ENCODE measurements at places on chromosomes 2 and 18.

GRCh38 chr2:226995625-226996041 lies 159.8 kb downstream of the RHBDD1 start:
- DNase-seq, result no peak

GRCh38 chr2:37323176-37323780 lies 1.4 kb downstream of the PRKD3 start:
- DNase-seq, result no peak

DNA sequence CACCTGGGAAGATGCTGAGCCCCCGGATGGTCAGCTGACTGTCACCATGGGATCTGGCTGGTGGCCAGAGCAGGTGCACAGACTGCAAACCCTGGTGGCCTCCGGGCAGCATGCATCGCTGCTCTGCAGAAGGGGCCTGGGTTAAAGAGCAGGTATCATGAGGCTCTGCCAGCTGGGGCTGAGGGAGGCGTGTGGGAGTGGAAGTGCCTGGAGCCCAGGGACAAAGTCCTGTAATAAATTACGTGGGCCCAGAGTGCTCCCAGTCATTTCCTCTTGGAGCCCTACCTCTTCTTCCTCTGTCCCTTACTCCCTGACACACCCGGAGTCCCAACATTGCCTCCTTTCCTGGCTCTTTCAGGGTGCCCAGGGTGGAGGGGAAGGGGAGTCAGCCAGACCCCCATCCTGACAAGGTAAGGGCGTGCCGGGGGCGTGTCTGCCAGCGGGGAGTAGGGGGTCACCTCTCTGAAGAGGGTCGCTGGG lies at the start of gene MYO7B:
Gene MYO7B (plus strand): TSS at position 262 of the 480 bp plus-strand sequence. CDS start 24,040 bp downstream, outside the sequence.
- DNase-seq, result no peak

- no peak for DNase-seq
These were observed 26.0 kb upstream of the SP3 start for GRCh38 chr2:173990970-173991819.

DNA sequence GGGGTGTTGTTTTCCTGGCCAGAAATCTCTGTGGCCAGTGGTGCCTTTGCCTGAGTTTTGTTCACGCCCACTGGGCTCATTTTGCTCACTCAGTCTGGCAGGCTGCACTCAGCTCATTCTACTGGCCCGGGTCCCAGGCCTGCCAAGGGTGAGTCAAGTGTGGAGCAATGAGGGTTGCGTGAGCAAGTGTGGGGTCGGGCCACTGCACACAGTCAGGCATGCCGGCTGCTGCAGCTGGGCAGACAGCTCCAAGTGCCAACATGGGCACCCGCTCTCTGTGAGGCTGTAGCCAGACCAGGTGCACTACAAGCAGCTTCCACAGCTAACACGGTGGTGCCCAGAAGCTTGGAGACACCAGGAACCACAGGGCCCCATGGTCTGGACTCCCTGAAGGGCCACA lies 801.1 kb upstream of the RAB6C start:
- DNase-seq, result no peak

DNA sequence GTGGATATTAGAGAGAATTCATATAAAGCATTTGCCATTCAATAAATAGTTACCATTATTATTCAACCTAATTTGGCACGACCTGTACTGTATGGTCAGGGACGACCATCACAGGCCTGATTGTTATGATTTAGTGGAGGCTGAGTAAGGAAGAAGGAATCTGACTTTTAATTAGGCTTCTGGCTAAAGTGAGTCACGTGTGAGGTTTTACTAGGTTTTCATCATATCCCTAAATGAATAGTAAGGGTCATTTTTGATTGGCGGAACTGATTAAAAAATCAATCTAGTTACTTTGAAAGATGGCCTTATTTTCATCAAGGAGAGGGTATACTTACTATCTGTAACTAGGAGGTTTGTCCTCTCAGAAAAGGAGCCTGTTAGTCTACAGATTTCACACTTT lies 143.4 kb downstream of the ADCYAP1 start:
- no peak for DNase-seq

DNA sequence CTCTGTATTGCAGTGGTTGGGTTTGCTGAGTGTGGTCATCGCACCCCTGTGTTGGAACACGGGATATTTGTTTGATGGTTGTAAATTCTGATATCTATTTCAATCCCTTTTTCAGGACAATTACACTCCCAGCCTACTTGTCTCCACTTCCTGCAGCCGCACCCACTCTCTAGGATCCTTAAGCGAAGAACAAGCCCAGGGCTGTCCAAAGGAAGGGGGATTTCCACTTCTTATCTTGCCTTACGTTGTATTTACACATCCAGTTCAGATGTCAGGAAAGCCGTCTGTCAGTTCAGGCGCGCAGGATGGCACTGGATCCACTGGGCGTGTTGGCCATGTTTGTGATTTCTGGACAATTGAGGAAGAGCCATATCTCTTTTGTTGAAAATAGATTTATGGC lies 834.5 kb upstream of the SALL3 start:
- DNase-seq, result no peak

DNA sequence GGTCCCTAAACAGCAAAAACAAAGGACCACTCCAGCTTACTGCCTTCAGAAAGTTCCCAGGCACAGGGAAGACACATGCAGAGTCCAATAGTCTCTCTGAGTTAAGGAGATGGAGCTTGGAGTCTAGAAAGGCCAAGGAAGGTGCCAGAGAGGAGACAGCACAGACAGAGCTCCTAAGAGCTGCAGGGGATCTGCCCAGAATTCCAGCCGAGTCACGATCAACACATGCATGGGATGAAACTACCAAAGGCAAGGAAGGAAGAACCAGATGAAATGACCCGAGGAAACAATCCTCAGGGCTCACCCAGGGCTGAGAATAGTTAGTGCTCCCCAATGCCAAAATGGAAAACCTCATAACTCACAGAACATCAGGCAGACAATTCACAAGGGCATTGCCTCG lies 15.4 kb downstream of the METTL4 start:
- DNase-seq, result no peak

DNA sequence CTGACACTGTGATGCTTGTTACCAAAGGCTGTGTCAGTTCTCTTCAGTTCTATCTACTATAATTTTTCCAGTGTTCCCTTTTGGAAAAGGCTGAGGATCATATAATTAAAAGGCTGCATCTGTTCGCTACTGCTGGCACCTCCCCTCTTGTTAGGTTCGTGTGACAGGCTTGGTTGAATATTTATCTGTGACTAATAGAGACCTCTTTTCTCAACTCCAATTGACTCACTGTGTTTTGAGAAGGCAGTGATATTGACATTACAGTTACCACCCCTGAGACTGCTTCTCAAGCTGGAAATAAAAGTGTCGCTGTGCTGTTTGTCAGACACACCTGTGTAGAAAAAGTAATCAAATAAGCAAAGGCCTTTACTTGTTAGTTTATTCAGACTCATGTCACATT lies 205.5 kb upstream of the KCNH7 start:
- DNase-seq, result no peak

- no peak for DNase-seq
These were observed 5.2 kb upstream of the SCN7A start for GRCh38 chr2:166499281-166499680.

DNA sequence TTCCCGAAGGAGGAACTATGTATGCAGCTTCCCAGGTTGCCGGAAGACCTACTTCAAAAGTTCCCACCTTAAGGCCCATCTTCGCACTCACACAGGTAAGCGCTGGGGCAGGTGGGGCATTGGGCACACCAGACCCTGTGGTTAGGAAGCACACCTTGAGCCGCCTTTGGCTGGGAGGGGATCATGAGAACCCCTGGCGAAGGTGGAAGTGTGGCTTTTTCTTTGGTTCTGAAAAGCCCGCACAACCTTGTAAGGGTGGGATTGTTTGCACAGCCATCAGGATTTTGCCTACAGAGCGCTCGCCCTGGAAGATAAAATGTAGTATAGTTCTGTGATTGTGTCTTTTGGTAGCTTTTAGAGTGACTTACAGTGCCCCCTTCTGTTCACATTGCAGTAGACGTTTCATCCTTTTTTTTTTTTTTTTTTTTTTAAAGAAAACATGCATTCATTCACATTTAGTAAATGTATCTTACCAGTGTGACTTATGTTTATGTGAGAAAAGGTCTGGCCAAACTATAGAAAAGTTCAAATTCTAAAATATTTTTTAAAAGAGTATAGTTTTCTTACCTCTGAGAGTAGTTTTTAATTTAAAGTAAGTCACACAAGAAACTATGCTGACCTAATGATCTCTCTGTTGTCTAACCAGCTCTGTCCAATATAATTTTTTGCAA lies 5.3 kb downstream of the KLF11 start:
- no peak for DNase-seq

DNA sequence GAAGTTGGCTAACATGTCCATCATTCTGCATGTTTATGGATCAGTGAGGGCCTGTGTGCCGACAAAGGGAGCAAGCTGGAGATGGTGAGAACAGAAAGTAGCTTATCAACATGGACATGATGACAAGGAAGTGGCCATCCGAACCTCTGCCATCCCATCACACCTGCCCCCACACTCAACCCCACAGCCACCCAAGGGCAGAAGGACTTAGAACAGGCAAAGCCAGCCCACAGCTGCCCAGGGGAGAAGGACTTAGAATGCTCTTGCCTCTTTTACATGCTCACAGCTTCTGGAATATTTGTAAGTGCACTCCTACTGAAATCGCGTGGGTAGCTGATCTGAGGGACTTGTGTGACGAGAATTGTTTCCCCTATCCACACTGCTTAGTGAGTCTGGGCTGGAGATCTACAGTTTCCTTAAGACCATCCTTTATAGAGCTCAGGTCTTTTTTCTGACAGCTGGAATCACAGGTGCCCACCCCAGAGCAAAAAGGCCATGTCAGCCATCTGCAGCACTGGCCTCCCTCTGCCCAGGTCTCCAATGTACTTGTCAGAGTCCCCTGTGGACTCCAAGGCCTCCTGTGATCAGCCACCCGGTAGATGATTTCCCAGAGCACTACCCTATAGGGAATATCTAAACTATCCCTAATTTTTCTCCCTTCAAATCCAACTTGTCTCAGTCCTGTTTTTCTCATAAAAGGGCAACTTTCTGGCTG lies 154.1 kb downstream of the SMAD7 start:
- DNase-seq, result no peak

DNA sequence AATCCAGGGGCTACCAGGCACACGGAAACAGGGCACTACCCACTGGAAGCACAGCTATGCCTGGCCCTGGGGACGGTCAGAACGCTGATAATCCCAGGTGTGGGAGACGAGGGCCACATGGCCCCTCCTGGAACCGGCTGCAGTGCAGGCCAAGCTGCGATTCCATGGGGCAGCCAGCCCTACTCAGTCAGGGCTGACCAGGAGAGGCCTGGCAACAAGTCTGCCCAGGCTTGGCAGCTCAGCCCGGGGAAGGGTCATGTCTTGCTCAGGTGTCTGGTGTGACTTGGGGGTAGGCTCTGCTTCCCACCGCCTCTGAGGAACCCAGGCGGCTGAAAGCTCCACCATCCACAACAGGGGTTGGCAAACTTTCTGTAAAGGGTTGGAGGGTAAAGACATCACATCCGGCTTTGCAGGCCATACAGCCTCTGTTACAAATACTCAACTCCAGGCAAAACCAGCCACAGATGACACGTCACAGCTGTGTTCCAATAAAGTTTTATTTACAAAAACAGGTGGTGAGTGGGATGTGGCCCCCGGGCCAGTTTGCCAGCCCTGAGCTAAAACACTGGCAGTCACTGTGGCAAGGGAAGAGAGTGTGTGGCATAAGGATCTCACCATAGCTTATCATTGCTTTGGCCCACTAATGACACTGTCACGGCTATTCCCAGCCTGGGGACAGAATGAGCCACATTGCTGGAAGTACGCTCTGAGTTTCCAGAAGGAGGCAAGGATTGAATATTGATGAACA lies 85.2 kb downstream of the NDUFA10 start:
- no peak for DNase-seq

DNA sequence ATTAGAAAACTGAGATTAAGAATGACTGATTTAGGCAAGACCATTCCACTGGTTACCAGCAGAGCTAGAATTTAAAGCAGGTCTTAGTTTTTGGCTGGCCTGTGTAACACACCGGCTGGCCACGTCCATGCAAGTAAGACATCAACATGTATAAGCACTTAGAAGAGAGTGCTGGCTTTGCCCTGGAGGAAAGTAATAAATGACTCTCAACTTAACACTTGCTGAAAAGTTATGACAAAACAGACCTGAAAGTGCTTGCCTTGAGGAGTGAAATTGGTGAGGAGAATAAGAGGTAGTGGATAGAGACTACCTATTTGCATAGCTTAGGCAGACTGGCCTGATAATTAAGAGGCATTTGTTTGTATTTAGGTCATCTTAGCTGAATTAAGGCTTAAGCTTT lies 165.7 kb upstream of the KCNJ3 start:
- no peak for DNase-seq

DNA sequence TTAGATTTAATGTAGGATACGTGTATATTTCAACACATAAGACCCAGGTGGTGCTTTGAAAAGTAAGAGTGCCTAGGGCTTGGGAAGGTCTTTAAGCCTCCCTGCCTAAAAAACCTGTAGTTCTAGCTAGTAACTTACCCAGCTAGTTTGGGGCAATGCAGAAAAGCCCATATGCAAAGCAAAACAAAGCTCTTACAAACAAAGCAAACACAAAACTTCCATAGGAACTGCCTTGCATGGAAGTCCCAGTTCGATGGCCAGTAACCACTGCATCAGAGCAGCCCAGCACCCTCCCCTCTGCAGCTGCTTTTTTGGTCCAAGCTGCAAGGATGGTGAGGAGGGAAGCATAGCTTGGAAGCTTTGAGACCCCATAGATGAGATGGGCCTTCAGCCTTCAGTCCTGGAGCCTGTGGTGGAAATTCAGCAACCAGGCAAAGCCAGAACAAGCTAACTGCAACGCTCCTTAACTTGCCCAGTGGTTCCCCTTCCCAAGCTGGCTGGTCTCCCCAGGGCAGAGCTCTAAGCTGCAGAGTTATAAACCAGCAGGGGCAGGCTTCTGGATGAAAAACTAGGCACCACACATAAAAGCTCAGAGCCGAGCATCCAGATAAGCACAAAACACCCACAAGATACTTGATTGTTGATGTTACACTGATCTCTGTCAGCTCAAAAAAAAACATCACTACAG lies 16.2 kb downstream of the C2orf76 start:
- no peak for DNase-seq

- no peak for DNase-seq
These were observed 118.7 kb downstream of the KCTD1 start for GRCh38 chr18:26429535-26430226.

DNA sequence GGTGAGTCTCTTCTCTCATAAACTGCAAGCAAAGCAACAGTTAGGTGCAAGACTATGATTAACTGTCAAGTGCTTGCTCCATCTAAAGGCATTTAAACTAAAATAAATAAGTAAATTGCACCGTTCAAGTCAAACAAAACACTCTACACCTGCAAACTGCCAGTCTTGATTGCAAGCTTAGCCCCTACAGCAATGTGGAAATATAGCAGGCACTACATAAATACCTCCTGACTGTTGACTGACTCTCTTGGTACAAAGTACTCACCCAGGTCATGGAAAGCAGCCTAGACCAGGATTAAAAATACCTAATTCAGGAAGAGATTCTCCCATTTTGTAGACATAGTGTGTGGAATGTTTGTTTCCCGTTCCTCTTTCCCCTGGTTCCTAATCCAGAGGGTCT lies 176.6 kb upstream of the KLHL29 start:
- no peak for DNase-seq

GRCh38 chr2:119149611-119150010 lies 8.9 kb downstream of the C1QL2 start:
- no peak for DNase-seq

GRCh38 chr2:134154246-134154645 lies 99.6 kb upstream of the MGAT5 start:
- DNase-seq, result no peak

- peak; percentile 71 for DNase-seq
These were observed at the start of gene CFAP65 for GRCh38 chr2:219041252-219041651. TSS of gene CFAP65 (minus strand) at chr2:219041516. CDS start at chr2:219039048, 2,468 bp downstream.
